Stimulated activated CD8-positive, alpha-beta memory T cell treated with anti-CD3 and anti-CD28 coated beads, Interleukin-15, amount 100 ng/mL, for 48 hours (primary cell): ENCODE measurements at places on chromosomes 16 and 17.
A peak's percentile ranks its signal among the peaks of the same experiment; 100 is the strongest.

GRCh38 chr17:73598212-73598611, 46.0 kb downstream of the SDK2 start:
- DNase-seq = no peak

DNA sequence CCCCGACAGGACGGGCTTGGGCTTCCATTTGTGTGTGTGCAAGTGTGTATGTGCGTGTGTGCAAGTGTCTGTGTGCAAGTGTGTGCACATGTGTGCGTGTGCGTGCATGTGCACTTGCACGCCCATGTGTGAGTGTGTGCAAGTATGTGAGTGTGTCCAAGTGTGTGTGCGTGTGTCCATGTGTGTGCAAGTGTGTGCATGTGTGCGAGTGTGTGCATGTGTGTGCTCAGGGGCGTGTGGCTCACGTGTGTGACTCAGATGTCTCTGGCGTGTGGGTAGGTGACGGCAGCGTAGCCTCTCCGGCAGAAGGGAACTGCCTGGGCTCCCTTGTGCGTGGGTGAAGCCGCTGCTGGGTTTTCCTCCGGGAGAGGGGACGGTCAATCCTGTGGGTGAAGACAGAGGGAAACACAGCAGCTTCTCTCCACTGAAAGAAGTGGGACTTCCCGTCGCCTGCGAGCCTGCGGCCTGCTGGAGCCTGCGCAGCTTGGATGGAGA, 23.1 kb upstream of the ITGAX start:
- no peak for DNase-seq

DNA sequence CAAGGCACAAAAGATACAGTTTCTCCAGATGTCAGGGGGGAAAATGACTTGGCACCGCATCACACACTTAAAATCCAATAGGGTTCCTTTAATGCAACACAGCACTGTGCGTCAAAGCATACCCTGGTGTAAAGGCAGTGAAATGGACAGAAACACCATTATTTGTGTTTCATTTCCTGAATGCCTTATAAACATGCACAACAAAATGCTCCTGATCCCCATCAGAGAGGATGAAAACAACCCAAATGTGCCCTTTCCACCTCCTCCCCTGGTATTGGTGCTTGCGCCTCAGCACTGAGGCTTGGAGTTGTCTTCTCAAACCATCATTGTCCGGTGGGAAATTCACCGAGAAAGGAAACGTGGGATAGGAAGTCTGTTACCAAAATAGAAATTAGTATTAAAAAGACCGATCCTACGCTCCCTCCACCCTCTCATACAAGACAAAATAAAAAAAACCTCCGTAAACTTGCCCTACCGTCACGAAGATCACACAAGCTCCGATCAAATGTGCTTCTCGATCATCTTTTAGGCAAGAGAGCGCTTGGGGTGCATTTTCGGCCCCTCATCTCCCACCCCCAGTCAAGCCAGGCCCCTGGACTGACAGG, 722 bp downstream of the CDC27 start:
- DNase-seq = no peak

DNA sequence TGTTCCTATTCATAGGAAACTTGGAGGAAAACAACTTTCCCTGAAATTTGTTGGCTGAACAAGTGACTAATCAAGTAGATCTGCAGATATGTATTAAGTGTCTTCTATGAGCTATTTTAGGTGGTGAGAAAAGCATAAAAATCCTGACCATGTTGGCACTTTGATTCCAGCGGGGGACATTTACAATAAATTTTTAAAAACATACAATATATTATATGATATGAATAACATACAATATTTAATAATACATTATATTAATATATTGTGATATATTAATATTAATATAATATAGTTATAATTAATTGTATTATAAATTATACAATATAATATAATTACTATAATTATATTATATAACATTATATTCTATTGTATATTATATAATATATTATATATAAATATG, 362.9 kb upstream of the SOX9 start:
- DNase-seq = no peak

- DNase-seq = no peak
Measured at GRCh38 chr17:36623281-36623680, 21.9 kb downstream of the MRM1 start.

GRCh38 chr17:7191069-7191468, 11.9 kb upstream of the ASGR1 start:
- no peak for DNase-seq

DNA sequence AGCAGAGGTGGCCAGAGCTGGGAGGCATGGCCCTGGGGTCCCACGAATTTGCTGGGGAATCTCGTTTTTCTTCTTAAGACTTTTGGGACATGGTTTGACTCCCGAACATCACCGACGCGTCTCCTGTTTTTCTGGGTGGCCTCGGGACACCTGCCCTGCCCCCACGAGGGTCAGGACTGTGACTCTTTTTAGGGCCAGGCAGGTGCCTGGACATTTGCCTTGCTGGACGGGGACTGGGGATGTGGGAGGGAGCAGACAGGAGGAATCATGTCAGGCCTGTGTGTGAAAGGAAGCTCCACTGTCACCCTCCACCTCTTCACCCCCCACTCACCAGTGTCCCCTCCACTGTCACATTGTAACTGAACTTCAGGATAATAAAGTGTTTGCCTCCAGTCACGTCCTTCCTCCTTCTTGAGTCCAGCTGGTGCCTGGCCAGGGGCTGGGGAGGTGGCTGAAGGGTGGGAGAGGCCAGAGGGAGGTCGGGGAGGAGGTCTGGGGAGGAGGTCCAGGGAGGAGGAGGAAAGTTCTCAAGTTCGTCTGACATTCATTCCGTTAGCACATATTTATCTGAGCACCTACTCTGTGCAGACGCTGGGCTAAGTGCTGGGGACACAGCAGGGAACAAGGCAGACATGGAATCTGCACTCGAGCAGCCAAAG, 2.3 kb downstream of the CSF3 start:
- DNase-seq = no peak

DNA sequence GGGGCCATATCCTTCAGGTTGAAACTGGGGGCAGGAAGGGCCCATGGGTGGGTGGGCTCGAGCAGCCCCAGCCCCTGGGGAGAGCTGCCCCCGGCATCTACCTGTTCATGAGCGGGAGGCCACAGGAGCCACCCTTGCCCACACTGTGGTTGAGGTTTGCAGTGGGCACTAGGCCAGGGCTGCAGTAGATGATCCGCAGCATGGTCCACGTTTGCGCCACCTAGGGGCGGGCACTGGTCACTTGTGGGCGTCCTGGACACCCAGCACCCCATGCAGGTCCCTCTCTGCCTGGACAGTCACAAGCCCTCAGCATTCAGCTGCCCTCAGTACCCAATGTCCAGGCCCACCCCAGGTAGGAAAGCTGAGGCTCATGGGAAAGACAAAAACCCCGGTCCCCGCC, 1.8 kb upstream of the JMJD8 start:
- no peak for DNase-seq

DNA sequence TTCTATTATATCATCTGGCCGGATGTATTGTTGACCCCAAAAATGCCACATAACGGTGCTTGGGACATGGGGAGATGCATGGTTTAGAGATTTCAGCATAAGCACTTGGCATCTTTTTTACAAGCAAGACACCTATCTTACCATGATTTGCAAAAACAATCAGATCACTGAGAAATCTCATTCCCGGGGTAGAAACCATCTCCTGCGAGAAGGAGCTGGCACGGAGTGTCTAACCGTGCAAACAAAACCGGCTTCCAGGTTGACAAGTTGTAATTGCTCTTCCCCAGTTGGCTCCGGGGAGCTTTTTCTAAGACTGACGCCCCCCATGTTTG, 1.0 kb downstream of the SLC16A6 start:
- no peak for DNase-seq

- no peak for DNase-seq
Measured at GRCh38 chr17:7883781-7884386, 4.7 kb upstream of the CHD3 start.

- no peak for DNase-seq
Measured at GRCh38 chr17:68085771-68086381, 50.3 kb downstream of the KPNA2 start.

GRCh38 chr16:72159386-72159785, 12.6 kb downstream of the PMFBP1 start:
- DNase-seq = no peak

DNA sequence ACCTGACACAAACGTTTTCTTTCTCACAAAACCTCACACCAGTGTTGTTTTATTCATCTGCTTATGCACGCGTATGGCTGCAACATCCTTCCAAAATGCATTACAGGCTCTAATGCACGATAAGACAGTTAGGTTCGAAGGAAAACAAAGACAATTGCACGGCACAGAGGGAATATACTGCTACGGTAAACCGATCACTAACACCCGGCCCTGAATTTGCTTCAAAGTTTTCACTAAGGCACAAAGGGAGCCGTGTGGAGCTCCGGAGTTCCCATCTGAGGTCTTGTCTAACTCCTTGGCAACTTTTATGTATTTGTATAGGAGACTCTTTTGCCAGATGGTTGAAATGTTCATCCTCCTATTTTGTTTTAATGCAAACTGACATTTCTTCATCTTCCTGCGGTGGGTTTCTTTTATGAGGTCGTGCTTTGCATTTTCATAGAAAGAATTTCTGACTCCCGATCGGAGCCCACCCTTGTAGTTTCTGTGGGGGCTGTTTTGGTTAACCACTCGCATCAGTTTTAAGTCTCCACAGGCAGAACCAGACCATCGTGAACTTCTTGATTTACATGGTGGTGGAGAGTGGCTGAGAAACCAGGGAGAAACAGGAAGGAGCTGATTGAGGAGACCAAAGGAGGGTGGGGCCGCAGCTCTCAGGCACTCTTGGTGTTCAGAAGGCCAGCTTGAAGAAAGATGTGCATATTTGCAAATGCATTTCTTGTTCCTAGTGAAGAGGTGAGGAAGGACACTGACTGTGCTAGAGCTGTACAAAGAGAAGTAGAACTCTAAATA, 516.8 kb downstream of the MAF start:
- DNase-seq = no peak

DNA sequence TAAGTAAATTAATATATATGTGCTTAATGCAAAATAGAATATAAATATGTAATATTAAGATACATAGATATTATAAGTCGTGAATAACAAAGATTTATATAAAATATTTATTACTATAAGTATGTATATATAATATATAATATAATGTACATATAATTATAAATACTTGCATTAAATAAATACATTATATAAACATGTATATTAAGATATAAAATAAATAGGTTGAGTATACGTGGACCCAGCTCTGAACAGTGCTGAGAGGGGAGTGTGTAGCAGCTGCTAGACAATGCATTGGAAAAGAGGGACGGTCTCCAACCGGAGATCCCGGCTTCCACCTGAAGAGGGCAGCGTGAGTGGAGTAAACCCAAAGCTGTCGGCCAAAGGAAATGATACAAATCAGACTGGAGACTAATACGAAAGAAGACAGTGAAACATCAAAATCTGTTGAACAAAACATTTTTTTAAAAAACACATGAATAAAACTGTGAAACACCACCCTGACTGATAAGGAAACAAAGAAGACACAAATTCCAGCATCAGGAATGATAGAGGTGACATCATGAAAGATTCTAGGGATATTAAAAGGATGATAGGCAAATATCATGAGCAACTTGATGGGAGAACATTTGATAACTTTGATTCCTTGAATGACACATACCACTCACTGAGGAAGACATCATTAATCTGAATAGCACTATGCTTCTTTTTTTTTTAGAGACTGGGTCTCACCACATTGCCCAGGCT, 125.4 kb upstream of the CHMP6 start:
- DNase-seq = peak; percentile 55

GRCh38 chr17:61139219-61139618, 260.4 kb upstream of the TBX2 start:
- no peak for DNase-seq

DNA sequence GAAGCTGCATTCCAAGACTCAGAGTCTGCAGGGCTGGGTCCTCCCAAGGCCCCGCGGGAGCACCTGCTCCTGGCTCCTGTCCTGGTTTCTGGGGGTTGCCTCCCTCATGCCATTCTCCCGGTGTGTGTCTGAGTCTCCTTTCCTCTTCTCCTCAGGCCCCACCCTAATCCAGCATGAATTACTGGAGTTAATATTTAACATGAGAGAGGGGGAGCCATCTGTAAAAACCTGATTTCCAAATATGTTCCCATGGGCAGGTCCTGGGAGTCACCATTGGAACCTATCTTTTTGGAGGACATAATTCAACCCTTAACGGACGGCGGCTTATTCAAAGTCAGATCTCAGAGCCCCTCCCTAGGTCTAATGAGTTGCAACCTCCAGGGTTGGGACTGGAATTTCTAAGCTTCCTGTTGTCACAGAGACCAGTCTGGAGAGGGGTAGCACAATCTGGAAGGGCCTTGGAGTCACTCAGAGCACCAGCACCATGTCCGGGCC, 5.4 kb downstream of the C17orf99 start:
- no peak for DNase-seq

- DNase-seq = no peak
Measured at GRCh38 chr16:48064971-48065370, 90.8 kb downstream of the ABCC12 start.

- no peak for DNase-seq
Measured at GRCh38 chr16:10968498-10968897, 24.1 kb downstream of the CLEC16A start.
